CD4-positive, alpha-beta T cell treated with Interleukin-10 for 1 hour (primary cell): ENCODE measurements at places on chromosomes 12 and 14.

GRCh38 chr12:31631023-31631724 lies 28.3 kb upstream of the ETFBKMT start:
- no peak for DNase-seq

DNA sequence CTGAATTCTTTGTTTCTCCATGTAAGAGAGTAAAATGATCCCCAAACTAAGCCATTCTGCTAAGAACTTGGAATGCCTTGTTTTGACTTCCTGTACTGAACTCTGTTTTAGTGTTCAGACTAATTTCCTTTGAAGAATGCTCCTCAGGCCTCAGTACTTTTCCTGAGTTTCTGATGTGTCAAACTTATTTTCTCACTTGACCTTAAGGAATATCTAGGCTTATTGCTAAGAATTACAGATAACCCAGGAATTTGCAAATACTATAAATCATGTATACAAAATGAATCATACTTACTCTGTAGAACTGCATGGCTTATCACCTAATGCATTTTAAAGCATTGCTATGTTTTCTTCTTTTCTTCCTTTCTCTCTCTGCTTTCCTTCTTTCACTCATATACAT lies 93.1 kb upstream of the PKP2 start:
- DNase-seq: no peak

DNA sequence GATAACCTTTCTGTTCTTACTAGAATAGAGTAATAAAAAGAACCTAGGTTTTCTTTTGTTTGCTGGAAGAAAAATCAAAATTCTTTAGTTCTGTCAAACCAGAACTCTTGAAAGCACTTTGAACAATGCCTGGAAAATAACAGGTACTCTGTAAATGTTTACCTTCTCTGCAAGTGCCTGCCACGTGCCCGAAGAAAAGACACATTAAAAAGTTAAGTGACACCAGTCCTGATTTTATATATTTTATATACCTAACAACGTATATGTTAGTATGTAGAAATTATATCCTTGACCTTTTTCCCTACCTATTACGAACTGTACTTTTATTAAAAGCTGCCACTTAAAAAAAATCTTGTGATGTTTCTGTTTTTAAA lies 976 bp downstream of the THAP2 start:
- no peak for DNase-seq

DNA sequence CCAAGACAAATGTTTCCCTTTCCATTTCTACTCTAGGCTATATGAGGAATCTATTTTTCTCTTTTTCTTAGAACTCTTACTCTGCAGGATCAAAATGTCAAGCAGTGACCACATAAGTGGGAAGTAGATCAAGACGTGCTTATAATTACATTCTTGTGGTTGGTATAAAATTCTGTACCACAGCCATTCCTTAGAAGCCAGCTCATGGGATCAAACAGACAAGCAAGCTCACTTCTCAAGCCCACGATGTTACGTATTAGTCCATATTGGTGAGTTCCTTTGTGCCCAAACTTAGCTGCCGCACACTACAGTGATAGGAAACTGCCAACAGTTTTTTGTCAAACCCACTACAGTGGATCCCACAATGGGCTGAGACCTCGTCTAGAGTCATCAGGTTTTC lies 53.4 kb downstream of the IFNG start:
- DNase-seq: no peak

GRCh38 chr14:100409003-100409360 lies 85.8 kb downstream of the SLC25A47 start:
- DNase-seq: no peak
